HTR-8/SVneo (cell line): ENCODE measurements at places on chromosomes 4 and X.
A peak's percentile ranks its signal among the peaks of the same experiment; 100 is the strongest.

DNA sequence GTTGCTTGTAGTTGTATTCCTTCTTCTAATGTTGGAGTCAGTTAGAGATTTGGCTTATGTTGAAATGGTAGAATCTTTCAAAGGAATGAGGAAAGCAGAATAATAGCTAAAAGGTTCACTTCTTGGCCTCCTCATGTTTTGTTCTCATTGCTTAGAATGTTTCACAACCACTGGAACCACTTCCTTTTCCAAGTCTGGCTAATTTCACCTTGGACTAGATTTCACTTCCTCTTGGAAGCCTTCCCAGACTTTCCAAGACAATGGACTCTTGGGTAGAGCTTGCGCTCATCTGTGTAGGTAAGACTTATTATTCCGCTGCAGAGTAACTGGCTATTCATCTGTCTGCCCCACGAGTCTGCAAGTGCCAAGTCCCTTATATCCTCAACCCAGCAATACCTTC, 8.3 kb downstream of the SPATA18 start:
- DNase-seq = no peak

- DNase-seq = no peak
Observed at GRCh38 chrX:18598413-18598812, 73.5 kb downstream of the RS1 start.

DNA sequence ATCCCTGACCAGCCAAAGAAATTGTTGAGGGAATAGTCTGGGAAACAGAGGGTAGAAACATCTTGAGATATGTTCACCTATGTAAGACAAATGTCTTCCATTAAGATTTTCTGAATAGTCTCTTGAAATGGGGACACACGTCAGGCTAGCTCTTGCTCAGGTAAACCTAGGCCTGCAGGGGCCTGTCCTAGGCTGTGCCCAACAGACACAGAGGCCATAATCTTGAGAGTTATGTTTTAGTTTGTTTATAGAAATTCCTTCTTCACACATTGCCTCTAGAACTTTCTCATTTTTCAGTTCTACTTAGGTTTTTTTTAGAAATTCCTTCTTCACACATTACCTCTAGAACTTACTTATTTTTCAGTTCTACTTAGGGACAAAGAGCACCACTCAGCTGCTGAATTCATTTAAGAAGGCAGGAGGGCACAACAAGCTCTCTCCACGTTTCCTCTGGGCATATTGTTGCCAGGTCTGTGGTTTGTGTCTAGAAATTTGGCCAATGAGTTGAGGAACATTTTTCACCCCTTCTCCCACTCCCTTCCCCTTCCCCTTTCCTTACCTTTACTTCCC, 94.9 kb downstream of the ARHGAP24 start:
- no peak for DNase-seq

GRCh38 chr4:166422475-166422874, 549.4 kb downstream of the TLL1 start:
- DNase-seq = peak; percentile 4

DNA sequence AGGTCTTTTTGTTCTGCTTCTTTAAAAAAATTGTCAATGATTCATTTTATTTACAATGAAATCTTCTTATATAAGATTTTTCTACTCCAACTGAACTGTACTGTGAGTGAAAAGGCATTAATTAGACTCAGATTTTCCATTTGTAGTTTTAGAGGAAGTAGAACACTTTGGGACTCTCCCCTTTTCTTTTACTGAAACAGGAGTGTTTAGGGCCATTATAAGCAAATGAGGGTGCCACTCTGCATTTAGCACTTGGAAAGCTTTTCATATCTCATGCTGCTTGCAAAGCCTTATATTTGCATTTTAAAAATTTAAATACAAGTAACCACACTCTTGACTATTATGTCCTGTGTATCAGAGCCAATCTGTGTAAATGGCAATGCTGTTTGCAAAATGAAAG, 584.3 kb downstream of the KLHL13 start:
- DNase-seq = no peak

DNA sequence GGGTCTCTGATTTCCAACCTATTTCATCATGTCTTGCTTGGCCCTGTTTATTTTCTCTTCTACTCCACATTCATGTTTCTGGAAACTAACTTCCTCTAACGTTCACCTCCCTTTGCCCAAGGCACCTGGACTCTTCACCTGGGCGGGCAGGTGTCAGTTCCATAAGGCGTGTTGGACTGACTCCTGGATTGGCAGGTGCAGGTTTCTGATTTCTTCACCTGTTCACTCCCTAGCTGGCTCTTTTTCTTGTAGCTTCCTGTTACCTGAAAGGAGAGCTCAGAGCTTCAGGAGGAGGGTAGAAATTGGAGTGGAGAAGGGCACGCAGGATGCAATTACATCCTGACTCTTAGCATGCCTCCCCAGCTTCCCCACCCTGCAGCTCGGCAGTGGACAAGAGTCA, 350.8 kb upstream of the KLF3 start:
- DNase-seq = no peak

DNA sequence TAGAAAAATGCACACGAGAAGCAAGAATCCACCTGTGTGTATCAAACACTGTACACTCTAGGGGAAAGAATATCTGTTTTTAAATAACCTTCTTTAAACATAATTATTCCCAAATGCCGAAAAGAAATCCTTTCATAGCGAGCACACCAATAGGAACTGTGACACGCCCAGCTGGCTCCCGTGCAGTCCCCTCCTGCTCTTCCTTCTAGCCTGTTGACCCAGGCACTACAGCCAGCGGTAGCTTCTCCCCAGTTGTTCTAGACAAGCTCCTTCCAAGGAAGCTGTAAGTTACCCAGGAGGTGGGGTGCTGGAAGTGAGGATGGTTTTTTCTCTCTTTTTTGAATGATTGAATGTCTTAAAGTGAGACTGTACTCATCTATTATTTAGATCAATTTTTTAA, 19.5 kb upstream of the NOCT start:
- DNase-seq = no peak

GRCh38 chrX:122272011-122272410, 912.1 kb upstream of the GRIA3 start:
- no peak for DNase-seq

DNA sequence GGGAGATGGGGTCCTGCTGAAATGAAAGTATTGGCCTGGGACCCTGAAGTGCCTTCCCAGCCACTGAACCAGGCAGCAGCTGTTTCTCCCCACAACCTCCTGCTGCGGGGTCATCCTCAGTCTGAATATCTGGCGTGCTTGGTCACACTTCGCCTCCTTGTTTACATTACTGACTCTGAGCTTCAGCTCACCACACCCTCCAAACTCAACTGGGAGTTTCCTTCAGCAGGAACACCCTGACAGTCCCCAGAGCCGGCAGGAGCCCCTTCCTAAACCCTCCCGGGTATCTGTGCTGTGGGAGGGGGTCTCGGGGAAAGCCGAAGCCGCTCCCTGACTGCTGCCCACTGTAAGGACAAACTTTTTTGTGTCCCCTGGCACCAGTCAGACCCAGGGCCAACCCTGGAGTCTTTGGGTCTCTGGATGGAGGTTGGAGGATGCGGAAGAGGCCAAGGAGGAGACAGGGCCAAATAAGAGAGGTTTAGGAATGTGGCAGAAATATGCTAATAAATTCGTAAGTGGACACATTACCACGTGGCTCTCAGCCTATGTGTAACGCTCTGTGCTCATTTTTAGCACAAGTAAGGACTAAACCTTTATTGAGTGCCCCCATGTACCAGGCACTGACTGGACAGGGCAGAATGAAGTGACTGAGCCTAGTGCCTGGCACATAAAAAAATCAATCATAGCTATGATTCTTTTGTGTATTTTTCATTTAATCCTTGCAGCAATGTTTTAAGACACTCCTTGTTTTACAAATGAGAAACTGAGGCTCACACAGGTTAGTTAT, 20.7 kb downstream of the FHDC1 start:
- DNase-seq = no peak

GRCh38 chrX:149799938-149800337, 18.2 kb downstream of the MAGEA9 start:
- no peak for DNase-seq

DNA sequence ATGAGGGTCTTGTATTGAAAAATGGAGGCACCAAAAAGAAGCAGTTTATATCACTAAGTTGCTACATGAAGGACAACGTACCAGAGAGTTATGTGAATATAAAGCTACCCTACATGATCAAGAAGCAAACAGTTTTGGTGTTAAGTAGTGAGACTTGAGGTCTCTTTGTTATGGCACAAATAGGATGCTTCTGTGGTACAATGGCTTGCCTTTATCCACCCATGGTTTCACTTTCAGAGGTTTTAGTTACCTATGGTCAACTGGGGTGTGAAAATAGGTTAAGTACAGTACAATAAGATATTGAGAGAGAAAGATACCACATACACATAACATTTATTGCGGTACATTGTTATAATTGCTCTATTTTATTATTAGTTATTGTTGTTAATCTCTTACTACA, 229.2 kb upstream of the SLIT2 start:
- no peak for DNase-seq

DNA sequence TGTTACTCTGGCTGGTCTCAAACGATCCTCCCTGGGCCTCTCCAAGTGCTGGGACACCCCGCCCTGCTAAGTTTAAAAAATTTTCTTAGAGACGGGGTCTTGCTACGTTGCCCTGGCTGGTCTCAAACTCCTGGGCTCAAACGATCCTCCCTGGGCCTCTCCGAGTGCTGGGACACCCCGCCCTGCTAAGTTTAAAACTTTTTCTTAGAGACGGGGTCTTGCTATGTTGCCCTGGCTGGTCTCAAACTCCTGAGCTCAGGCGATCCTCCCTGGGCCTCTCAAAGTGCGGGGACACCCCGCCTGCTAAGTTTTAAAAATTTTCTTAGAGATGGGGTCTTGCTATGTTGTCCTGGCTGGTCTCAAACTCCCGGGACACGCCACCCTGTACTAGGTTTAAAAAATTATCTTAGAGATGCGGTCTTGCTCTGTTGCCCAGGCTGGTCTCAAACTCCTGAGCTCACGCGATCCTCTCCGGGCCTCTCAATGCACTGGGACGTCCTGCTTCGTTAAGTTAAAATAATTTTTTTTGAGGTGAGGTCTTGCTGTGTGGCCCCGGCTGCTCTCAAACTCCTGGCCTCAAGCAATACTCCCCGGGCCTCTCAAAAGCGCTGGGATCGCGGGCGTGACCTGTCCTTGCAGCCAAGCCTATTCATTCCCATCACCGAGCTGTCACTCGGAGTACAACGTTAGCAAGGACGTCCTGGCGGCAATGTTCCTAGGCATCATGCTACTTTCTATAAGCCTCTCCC, 1.1 kb downstream of the SLC25A6 start:
- DNase-seq = no peak

- no peak for DNase-seq
Observed at GRCh38 chrX:40780082-40780481, 44.7 kb upstream of the MED14 start.

GRCh38 chr4:2671267-2671895, 84.8 kb downstream of the TNIP2 start:
- DNase-seq = no peak

- no peak for DNase-seq
Observed at GRCh38 chr4:23934223-23934622, 44.4 kb upstream of the PPARGC1A start.

- DNase-seq = peak; percentile 69
Observed at GRCh38 chr4:139651282-139652194, 14.1 kb upstream of the MGST2 start.

DNA sequence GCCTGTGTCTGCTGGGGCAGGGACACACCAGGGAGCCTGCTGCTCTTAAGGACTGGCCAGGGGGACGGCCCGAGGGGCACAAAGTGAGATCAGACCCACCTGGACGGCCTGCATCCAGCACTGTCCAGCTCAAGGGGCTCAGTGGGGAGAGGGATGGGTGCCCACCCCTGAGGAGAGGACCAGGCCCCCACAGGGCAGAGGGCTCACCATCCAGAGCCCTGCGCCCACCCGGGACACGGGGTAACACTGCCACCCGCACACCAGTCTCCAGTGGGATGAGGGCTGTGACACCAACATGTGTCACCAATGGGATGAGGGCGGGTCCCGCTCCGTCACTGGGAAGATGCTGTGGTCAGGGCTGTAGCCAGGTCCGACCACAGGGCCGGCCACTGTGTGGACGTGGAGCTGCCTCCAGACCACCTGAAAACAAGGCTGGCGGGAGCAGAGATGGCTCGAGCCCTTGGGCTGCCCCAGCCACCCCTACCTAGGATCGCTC, 13.2 kb downstream of the DGKQ start:
- no peak for DNase-seq

GRCh38 chrX:9183481-9183880, 149.6 kb upstream of the FAM9B start:
- DNase-seq = no peak

GRCh38 chr4:73161527-73162185, 92.1 kb upstream of the COX18 start:
- no peak for DNase-seq

- DNase-seq = no peak
Observed at GRCh38 chr4:56683455-56683854, 2.4 kb upstream of the HOPX start.

GRCh38 chrX:107445146-107445545, 4.3 kb upstream of the FRMPD3 start:
- DNase-seq = no peak

DNA sequence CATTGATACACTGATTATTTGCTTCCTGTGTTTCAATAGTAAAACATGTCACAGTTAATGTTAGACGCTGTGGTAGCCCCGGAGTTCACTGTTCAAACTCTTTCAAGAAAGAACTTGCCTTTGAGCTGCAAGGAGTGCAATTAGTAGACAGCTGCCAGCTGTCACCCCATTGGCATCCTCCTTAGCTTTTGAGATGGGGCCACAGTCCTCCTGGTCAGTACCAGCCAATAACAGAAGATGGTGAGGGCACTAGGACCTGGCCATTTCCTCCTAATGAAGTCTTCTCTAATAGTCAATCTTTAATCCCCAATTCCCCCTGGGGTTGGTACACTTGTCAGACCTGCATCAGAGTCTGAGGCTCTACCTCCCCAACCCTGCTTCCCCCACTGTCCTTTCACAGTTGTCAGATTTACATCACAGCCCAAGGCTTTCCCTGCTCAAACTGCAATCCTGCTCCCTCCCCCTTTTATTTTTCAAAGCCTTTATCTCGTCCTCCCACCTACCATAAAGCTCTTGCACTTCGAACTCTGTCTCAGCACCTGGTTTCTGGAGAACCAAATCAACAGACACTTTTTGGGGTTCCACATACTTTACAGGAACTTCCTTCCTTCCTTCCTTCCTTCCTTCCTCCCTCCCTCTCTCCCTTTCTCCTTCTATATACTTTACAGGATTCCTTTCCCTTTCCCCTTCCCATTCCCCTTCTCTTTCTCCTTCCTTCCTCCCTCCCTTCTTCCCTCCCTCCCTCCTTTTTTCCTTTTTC, 182.0 kb downstream of the RASL11B start:
- DNase-seq = no peak

GRCh38 chrX:133661962-133662839, 246.9 kb upstream of the GPC4 start:
- no peak for DNase-seq

- DNase-seq = no peak
Observed at GRCh38 chrX:38571058-38571457, 9.7 kb downstream of the TSPAN7 start.
